Mesenchymal stem cell (in vitro differentiated cells and primary cell): ENCODE measurements at places on chromosomes 16 and 17.

GRCh38 chr16:67055712-67056487, 27.0 kb downstream of the CBFB start:
- DNase-seq, result peak; percentile 98
- H3K27me3 ChIP-seq, result no peaks in the 10 kb centered on the region
- no peaks in the 10 kb centered on the region for H3K4me1 ChIP-seq
- peak overlapping the region; percentile 77 for H3K27ac ChIP-seq

GRCh38 chr17:81685108-81685507, 1.3 kb downstream of the HGS start:
- H3K4me1 ChIP-seq, result peaks cover 37% of the 10 kb centered on the region
- H3K4me3 ChIP-seq, result peak overlapping the region; percentile 88
- H3K27me3 ChIP-seq, result no peaks in the 10 kb centered on the region
- peak overlapping the region; percentile 85 for H3K27ac ChIP-seq
- peak; percentile 84 for DNase-seq
- peaks cover 55% of the 10 kb centered on the region for H3K36me3 ChIP-seq

GRCh38 chr17:36089888-36090836, at the start of gene CCL3:
Gene CCL3 (minus strand): TSS chr17:36090143. CDS start chr17:36090058, 85 bp downstream.
- H3K36me3 ChIP-seq, result no peaks in the 10 kb centered on the region
- H3K27me3 ChIP-seq, result peaks cover 4% of the 10 kb centered on the region
- peak within 1 kb of the TSS; percentile 37 for H3K4me3 ChIP-seq
- DNase-seq, result no peak
- no peak within 1 kb of the TSS for H3K27ac ChIP-seq

DNA sequence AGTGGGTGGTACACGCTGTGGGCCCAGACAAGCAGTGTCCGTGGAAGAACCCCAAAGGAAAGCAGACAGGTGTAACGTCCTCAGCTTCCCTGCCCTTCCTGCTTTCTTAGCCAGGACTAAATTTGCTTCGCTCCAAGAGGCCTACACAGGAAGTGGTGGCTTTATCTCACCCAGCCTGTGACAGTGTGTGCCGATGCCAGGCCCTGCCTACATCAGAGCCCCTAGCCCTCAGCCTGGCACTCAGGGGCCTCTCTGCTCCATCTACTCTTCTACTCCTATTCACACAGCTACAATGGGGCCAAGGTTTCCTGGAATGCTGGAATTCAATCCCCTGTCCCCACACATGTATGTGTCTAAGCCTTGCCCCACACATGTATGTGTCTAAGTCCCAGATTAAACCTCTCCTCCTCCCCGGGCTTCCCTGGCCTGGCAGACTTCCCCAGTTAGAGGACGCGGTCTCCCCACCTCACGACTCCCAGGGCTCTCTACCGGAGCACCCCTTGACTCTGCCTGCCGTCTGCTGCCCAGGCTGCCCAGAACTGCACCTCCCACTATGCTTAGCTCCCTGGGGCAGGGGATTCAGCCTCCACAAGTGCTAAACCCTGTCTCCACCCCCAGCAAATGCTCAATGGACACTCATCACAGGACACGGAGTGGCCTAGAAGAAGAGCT, 8.2 kb downstream of the PGAP3 start:
- no peaks in the 10 kb centered on the region for H3K27me3 ChIP-seq
- peaks cover 30% of the 10 kb centered on the region for H3K36me3 ChIP-seq
- no peak overlapping the region for H3K4me3 ChIP-seq
- no peak for DNase-seq
- H3K27ac ChIP-seq, result no peak overlapping the region

DNA sequence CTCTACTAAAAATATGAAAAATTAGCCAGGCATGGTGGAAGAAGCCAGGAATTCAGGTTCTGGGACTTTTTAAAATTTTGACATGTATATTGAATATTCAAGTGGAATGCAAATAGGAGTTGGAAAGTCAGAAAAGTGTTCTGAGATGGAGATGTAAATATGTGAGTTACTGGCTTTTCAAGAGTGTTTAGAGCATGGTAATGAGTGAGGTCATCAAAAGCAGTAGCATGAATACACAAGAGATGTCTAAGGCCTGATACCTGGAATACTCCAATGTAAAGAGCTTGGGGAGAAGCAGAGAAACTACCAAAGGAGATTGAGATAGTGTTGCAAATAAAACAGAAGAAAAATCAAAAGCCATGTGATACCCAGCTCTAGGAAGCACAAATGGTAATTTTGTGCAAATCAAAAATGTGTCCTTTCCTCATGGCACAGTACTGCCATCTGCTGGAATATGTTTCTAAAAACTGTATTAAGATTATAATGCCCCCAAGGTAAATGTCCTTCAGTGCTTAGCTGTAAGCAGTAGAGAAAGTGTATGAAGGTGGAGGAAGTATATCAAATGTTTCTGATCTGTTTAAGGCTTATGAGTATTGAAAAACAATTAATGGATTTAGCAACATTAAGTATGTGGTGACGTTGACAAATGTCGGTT, 908.4 kb downstream of the KCNJ18 start:
- H3K4me3 ChIP-seq, result no peak overlapping the region
- H3K27me3 ChIP-seq, result no peaks in the 10 kb centered on the region
- peak; percentile 10 for DNase-seq
- no peaks in the 10 kb centered on the region for H3K4me1 ChIP-seq
- no peaks in the 10 kb centered on the region for H3K36me3 ChIP-seq

DNA sequence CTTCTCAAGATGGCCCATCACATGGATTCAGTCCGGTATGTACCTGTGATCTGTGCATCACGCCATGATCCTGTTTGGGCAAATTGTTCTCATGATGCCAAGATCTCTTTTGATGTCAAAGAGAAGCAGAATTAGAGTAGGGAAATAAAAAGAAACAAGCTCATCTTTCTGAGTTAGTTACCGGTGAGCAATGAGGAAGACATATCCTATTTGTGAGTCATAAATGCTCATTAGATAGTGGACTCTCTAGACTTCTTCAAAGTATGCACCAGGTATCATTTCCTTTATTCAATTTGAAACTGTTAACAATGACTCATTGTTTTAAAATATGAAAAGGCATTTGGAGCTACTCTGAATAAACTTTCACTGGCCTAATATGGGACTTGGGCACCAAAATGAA, 8.0 kb upstream of the KRTAP4-12 start:
- no peak overlapping the region for H3K4me3 ChIP-seq
- no peaks in the 10 kb centered on the region for H3K36me3 ChIP-seq
- H3K27me3 ChIP-seq, result no peaks in the 10 kb centered on the region
- no peak overlapping the region for H3K27ac ChIP-seq
- H3K4me1 ChIP-seq, result no peaks in the 10 kb centered on the region
- DNase-seq, result no peak

DNA sequence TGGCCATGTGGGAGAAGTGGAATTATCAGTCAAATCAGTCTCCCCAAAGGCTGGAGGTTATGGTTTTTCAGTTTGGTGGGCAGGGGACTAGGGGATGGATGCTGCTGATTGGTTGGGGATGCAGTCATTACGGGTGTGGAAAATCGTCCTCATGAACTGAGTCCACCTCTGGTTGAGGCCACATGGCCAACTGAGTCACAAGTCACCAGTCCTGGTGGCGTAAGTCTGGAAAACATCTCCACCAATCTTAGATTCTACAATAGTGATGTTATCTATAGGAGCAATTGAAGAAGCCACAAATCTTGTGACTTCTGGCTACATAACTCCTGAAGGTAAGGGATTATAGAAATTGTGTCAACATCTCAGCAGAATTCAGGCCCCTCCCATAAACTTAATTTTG, 5.2 kb upstream of the RNF135 start:
- H3K4me1 ChIP-seq, result peaks cover 4% of the 10 kb centered on the region
- DNase-seq, result no peak
- no peaks in the 10 kb centered on the region for H3K36me3 ChIP-seq
- H3K4me3 ChIP-seq, result no peak overlapping the region

DNA sequence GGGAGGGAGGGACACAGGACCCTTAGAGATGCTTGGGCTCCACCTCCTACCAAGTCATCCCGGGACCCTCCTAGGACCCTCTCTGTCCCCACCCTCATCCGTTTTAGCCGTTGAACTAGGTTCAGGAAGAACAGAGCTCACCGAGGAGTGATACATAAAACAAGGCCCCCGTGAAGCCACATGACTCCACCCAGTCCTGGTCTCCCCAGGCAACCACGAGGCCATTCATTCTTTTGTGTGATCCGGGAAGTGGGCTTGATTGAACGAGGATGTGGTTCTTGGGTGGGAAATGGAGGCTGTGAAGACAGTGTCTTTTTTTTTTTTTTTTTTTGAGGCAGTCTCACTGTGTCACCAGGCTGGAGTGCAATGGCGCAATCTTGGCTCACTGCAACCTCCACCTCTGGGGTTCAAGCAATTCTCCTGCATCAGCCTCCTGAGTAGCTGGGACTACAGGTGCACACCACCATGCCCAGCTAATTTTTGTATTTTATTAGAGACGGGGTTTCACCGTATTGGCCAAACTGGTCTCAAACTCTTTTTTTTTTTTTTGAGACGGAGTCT, 14.8 kb downstream of the TRARG1 start:
- DNase-seq, result no peak
- H3K27me3 ChIP-seq, result peaks cover 19% of the 10 kb centered on the region
- peaks cover 7% of the 10 kb centered on the region for H3K4me1 ChIP-seq
- no peaks in the 10 kb centered on the region for H3K36me3 ChIP-seq

- H3K27me3 ChIP-seq, result peaks cover 61% of the 10 kb centered on the region
- H3K4me1 ChIP-seq, result peaks cover 4% of the 10 kb centered on the region
- no peaks in the 10 kb centered on the region for H3K36me3 ChIP-seq
- no peak for DNase-seq
- no peak overlapping the region for H3K4me3 ChIP-seq
These were observed 105.1 kb upstream of the TNRC6C start for GRCh38 chr17:77853191-77853977.

- no peak overlapping the region for H3K4me3 ChIP-seq
- DNase-seq, result no peak
- H3K27me3 ChIP-seq, result peaks cover 3% of the 10 kb centered on the region
These were observed 42.0 kb upstream of the PVALEF start for GRCh38 chr17:81123052-81124048.

DNA sequence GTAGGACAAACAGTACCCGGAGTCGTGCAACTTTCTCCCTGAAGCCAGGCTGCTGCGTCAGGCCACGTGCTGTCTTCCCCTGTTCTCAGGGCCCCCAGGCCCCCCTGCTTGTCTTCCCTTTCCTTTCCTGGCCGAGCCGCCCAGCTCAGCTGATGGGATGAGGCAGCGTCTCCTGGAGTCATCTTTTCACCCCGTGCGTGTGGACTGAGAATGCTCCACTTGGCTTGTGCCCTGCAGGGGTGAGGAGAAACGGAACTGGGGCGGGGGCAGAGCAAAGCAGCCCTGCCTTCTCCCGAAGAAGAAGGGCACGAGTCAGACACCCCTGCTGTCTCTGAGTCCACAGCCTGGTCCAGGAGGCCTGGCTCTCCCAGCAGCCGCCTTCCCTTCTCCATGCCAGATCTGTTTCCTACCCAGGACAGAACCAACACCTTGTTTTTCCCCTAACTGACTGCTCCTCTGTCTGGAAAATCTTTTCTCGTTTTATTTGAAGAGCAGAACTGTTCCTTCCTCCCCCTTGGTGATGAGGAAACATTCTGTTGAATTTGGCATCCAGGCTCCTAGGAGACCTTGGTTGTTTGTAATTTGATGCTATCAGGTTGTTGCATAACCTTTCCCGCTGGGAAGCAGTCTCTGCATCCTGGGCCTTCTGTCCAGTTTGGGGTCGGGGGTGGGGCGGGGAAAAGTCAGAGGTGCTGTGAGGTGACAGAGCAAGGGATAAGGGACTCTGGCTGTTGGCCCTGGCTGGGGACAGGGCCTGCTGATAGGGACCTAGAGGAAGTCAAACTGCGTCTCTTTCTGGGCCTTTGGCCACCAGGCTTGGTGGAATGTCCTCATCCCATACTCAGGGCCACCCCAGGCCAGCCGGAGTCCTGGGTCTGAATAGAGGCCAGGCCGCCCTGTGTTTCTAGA, 78.8 kb downstream of the WIPI1 start:
- no peaks in the 10 kb centered on the region for H3K36me3 ChIP-seq
- peaks cover 21% of the 10 kb centered on the region for H3K4me1 ChIP-seq
- H3K27ac ChIP-seq, result peak overlapping the region; percentile 62
- peak overlapping the region; percentile 28 for H3K4me3 ChIP-seq

DNA sequence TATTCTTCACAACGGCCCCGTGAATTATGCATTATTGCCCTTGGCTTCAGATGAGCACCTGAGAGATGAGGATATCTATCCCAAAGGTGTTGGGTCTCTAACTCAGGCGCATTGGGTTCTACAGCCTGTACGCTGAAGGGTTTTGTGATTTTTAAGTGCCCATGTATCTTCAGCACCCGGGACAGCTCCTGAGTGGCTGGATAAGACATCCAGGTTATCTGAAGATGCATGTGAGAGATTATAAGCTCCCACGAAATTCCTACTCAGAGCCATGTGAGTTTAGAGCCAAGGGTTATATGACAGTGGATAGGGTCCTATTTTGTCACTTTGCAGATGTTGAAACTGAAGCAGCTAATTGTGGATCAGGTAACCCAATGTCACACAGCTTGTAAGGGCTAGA, 612.3 kb upstream of the EEF2KMT start:
- H3K27me3 ChIP-seq, result no peaks in the 10 kb centered on the region
- no peaks in the 10 kb centered on the region for H3K36me3 ChIP-seq
- H3K27ac ChIP-seq, result no peak overlapping the region
- H3K4me1 ChIP-seq, result no peaks in the 10 kb centered on the region

DNA sequence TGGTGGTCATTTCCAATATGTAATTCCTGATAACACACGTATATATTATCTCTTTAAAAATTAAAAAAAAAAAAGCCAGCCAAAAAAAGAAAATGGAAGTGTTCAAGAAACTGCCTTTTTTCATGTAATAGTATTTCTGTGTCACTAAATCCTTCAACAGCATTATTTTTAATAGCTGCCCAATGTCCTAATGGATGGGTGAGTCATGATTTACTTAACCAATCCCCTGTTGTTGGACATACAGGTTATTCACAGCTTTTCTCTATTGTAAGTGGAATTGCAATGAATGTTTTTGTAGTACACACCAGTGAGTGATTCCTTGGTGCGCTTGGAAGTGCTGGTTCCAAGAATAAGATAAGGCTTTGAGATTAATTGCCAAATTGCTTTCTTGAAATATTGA, 124.9 kb downstream of the WWOX start:
- H3K27ac ChIP-seq, result no peak overlapping the region
- H3K27me3 ChIP-seq, result no peaks in the 10 kb centered on the region
- H3K4me3 ChIP-seq, result no peak overlapping the region
- H3K4me1 ChIP-seq, result peaks cover 2% of the 10 kb centered on the region

GRCh38 chr17:79223471-79223870, 148.8 kb downstream of the ENGASE start:
- H3K27me3 ChIP-seq, result peaks cover 81% of the 10 kb centered on the region
- no peak overlapping the region for H3K27ac ChIP-seq
- H3K4me3 ChIP-seq, result no peak overlapping the region
- no peaks in the 10 kb centered on the region for H3K4me1 ChIP-seq
- H3K36me3 ChIP-seq, result no peaks in the 10 kb centered on the region

DNA sequence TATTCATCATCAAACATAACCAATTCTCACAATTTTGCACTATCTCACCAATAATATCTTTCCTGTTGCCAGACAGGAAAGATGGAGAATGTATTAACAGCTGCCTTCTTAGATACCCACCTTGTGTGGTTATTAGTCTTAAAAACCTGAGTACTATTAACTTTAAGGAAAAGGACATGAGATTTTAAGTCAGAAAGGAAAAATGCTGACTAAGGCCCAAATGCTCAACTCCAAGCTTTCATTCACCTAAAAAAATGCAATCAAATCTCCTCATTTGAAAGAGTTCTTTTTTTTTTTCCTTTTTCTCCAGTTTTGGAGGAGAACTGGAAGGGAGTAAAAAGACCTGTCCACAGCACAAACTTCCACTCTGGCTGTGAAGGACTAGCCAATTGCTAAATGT, 61.3 kb upstream of the PHOSPHO1 start:
- DNase-seq, result no peak
- H3K4me1 ChIP-seq, result no peaks in the 10 kb centered on the region
- H3K27ac ChIP-seq, result no peak overlapping the region
